ENCODE measurements at places on chromosomes 7 and 10.

GRCh38 chr10:73806176-73806950 lies 5.0 kb downstream of the NDST2 start:
- DNase-seq = no peak

GRCh38 chr7:139358541-139359365 lies 941 bp upstream of the LUC7L2 start:
- DNase-seq = no peak

DNA sequence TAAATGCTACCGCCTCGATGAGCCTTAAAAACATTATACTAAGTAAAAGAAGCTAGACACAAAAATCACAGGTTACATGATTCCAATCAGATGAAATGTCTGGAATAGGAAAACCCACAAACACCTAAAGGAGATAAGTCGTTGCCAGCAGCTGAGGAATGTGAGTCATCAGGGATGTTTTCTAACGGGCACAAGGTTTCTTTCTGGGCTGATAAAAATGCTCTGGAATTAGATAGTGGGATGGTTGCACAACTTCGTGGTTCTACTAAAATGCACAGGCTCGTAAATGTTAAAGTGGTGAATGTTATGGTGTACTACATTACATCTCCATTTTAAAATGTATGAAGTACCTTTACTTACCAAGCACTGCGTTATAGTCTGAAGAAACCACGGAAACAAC lies 9.7 kb downstream of the ABLIM1 start:
- no peak for DNase-seq

DNA sequence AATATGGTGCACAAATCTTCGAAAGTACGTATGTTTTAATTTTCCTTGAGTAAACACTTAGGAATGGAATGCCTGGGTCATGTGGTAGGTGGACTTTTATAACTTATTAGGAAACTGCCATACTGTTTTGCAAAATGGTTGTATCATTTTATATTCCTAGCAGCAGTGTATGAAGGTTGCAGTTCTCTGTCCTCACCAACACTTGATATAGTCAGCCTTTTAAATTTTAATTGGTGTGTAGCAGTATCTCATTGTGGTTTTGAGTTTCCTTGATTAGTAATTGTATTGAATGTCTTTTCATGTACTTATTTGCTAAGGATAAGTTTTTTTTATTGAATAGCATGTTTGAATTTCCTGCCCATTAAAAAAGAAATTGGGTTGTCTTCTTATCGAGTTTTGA lies 926 bp upstream of the PCBD1 start:
- DNase-seq = no peak

GRCh38 chr10:113518816-113519591 lies 33.8 kb upstream of the HABP2 start:
- DNase-seq = no peak

DNA sequence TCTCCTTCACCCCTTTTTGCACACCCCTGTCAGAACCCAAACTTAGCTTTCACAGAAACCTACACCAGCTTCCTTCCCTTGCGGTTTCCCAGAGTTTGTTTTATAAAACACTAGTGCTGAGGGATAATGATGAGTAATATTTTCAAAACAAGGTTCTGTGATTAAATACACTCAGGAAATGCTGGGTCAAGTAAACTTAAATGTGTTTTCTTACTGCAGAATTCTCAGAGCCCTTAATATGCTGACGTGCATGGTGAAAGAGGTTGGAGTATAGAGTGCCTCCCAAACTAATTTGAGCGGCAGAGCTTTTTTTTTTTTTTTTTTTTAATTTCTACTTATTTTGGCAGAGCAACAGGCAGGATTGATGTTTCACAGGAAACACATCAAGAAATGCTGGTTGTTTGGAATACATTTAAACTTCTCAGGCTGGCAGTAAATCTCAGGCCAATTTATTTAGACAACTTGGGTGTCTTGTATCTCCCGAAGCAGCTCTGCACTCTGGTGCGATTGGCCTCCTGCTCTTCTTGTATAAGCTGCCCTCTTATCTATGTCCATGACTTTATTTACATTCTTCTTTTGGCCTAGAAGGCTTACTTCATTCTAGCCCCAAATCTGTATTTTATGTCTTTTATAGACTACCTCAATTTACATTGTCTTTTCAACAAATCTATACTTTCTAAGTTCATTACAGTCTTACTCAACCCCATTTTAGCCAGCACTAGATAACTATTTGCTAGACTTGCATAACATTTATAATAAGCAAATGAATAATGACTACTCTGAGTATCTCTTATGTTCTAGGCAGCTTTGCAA lies 165.4 kb downstream of the BMPER start:
- DNase-seq = no peak

- DNase-seq = no peak
These were observed 675 bp upstream of the ATE1 start for GRCh38 chr10:121928528-121928884.
